Activated CD4-positive, alpha-beta T cell treated with anti-CD3 and anti-CD28 coated beads, Interleukin-2, amount 10 ng/mL, durations not matched to agents 7 days and 5 days (primary cell): ENCODE measurements at places on chromosomes 2 and 18. TPM values are rescaled to one million over a fixed set of nuclear protein-coding genes. Genes with fewer than 3 reads are reported as not detected.

The VSNL1 gene
- total RNA-seq = not detected

The AKAIN1 gene
- not detected for total RNA-seq

The UCN gene
- 2.3 TPM for total RNA-seq

The PAX3 gene
- total RNA-seq = not detected

The DNAH6 gene
- total RNA-seq = 1.00 TPM

The C1QL2 gene
- not detected for total RNA-seq

GRCh38 chr2:42495234-42495581 lies 1.4 kb upstream of the KCNG3 start:
- H3K4me3 ChIP-seq = peak overlapping the region; percentile 82
- H3K27ac ChIP-seq = no peak overlapping the region

GRCh38 chr18:32469691-32470459 lies 807 bp downstream of the GAREM1 start:
- H3K36me3 ChIP-seq = no peaks in the 10 kb centered on the region
- no peak overlapping the region for H3K27ac ChIP-seq
- H3K27me3 ChIP-seq = peaks cover 65% of the 10 kb centered on the region
- no peak for DNase-seq

DNA sequence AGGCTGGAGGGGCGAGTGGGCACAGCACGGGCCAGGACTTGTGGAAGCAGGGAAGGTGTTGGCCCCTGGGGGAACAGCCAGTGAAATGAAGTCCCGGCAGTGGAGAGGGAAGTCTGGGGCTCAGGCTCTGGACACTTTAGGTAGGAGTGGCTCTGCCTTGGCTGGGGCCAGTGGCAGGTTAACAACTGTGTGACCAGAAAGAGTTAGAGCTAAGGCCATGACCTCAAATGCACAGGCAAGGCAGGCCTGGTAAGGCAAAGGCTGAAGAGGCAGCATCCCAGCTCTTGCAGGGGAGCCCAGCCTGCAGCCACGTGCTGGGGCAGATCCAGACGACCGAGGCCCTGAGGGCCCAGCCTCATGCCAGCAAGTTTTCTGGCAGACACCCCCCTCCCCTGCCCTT lies 21.5 kb downstream of the PCARE start:
- DNase-seq = no peak
- H3K36me3 ChIP-seq = no peaks in the 10 kb centered on the region
- H3K4me1 ChIP-seq = no peaks in the 10 kb centered on the region
- H3K27me3 ChIP-seq = no peaks in the 10 kb centered on the region

GRCh38 chr2:121297217-121297830 lies 12.3 kb upstream of the TFCP2L1 start:
- no peaks in the 10 kb centered on the region for H3K4me1 ChIP-seq
- no peak overlapping the region for H3K4me3 ChIP-seq
- H3K27me3 ChIP-seq = peaks cover 17% of the 10 kb centered on the region
- no peak overlapping the region for H3K27ac ChIP-seq
- H3K36me3 ChIP-seq = no peaks in the 10 kb centered on the region

DNA sequence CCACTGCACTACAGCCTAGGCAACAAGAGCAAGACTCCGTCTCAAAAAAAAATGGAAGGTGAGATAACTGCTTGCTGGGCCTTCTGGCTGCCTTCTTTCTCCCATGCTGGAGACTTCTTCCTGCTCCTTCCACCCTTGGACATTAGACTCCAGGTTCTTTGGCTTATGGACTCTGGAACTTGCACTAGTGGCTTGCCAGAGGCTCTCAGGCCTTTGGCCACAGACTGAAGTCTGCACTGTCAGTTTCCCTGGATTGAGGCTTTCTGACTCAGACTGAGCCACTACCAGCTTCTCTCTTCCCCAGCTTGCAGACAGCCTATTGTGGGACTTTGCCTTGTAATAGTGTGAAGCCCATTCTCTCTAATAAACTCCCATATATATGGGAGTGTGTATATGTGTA lies 118.5 kb upstream of the SLC14A2 start:
- no peaks in the 10 kb centered on the region for H3K4me1 ChIP-seq
- H3K27me3 ChIP-seq = no peaks in the 10 kb centered on the region
- no peak overlapping the region for H3K27ac ChIP-seq
- no peak for DNase-seq

- H3K27me3 ChIP-seq = peaks cover 37% of the 10 kb centered on the region
- H3K4me1 ChIP-seq = peaks cover 13% of the 10 kb centered on the region
- no peak for DNase-seq
- H3K27ac ChIP-seq = no peak within 1 kb of the TSS
Observed at GRCh38 chr2:241558532-241559322, at the start of gene BOK. BOK (plus strand) TSS chr2:241558745; CDS start chr2:241559484, 739 bp downstream.

GRCh38 chr2:62189196-62189595 lies 6.7 kb upstream of the B3GNT2 start:
- no peak overlapping the region for H3K27ac ChIP-seq
- DNase-seq = no peak
- H3K4me3 ChIP-seq = no peak overlapping the region
- H3K27me3 ChIP-seq = peaks cover 3% of the 10 kb centered on the region
- no peaks in the 10 kb centered on the region for H3K36me3 ChIP-seq

DNA sequence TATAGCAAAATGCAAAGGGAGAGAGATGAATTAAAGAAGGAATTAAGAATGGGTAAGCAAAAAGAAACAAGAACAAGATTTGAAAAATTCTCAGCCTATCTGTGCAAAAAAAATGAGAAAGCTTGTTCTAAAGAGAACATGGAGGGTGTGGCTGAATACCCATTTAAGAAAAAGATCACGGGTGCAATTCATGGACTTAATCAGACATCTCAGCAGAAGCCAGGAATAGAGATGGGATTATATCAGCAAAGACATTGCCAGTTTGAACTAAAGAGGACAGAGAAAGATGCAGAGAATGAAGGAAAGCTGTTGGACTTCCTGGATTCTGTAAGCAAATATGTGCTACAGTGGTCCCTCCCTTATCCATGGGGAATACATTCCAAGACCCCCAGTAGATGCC lies 115.6 kb downstream of the RTTN start:
- peaks cover 12% of the 10 kb centered on the region for H3K36me3 ChIP-seq
- H3K27me3 ChIP-seq = no peaks in the 10 kb centered on the region
- H3K4me3 ChIP-seq = no peak overlapping the region
- DNase-seq = no peak
- no peaks in the 10 kb centered on the region for H3K4me1 ChIP-seq
- H3K27ac ChIP-seq = no peak overlapping the region

DNA sequence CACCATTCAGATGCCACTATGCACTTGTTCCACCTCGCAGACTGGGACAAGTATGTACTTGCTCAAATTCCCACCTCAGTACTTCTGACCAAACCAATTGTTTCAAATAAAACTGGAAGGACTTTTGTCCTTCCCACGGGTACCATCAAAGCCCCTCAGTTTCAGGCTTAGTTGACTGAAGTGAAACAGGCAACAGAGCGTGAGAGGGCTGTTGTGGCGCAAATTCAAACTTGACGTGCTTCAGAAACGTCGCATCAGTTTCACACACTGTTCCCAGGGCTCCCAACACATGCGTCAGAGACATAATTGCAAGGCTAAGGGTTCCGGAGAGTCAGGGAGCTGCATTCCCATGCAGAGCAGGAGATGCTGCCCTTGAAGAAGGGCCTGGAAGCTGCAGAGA lies 33.7 kb downstream of the RNF152 start:
- no peak overlapping the region for H3K27ac ChIP-seq
- no peak overlapping the region for H3K4me3 ChIP-seq
- peaks cover 2% of the 10 kb centered on the region for H3K27me3 ChIP-seq
- no peaks in the 10 kb centered on the region for H3K4me1 ChIP-seq
- no peak for DNase-seq

DNA sequence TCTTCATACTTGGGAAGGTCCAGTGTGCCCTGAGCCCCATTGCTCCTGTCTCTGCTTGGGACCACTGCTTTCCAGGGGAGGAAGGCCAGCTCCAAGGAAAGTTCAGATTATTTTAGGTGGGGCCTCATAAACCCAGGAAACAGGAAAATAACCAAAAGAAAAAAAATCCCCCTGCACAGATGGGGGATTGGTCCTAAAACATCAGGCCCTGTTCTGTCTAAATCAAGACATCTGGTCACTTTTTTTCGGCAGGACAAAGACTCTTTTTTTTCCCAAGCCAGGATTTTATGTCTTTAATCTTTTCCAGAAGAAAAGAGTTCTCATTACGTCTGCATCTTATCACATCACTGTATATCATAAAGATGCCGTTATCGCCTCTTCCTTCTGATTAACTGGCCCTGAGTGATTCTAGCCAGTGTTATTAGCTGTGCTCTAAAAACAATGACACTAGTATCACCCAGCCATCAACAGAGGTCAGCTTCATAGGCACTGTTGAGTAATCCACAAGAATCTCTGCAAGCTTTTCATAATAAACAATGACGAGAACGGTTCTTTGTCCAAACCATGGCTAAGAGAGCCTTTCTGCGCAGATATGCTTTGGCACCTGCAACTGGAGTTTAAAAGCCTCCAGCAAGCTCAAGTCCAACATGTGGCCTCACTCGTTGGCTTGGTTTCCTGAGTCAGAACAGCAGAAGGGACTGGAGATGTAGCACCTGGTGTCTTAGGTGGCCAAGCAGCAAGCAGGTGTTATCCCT lies 138.2 kb downstream of the VAPA start:
- H3K36me3 ChIP-seq = no peaks in the 10 kb centered on the region
- H3K27me3 ChIP-seq = peaks cover 4% of the 10 kb centered on the region
- no peak for DNase-seq
- no peaks in the 10 kb centered on the region for H3K4me1 ChIP-seq
- H3K27ac ChIP-seq = no peak overlapping the region

DNA sequence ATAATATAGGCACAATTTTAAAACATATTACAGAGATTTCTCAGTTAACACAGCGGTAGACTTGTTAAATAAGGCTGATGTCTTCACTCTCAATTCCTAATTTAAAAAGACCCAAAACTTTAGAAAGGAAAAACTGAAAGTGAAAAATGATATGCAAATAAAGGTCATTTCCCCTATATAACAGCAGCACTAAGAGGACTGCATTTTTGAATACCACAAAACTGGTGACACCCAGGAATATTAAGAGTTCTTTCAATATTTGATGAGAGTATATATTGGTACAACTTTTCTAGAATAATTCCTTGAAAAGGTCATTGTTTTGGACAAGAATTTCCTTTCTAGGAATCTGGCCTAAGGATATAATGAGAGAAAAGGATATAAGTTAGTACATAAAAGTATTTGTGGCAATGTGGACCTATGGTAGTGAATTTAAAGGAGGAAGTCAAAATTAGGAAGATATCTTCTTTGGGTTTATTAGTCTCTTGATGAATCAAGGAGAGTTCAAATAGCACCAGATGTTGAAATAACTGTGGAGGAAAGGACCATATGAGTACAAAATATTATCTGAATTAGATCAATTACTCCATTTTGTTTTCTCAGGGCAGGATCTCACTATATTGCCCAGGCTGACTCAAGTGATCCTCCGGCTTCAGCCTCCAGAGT lies 70.3 kb downstream of the TMEM237 start:
- H3K36me3 ChIP-seq = no peaks in the 10 kb centered on the region
- no peak for DNase-seq
- H3K27ac ChIP-seq = no peak overlapping the region
- peaks cover 4% of the 10 kb centered on the region for H3K27me3 ChIP-seq
- H3K4me1 ChIP-seq = peaks cover 5% of the 10 kb centered on the region
- no peak overlapping the region for H3K4me3 ChIP-seq

DNA sequence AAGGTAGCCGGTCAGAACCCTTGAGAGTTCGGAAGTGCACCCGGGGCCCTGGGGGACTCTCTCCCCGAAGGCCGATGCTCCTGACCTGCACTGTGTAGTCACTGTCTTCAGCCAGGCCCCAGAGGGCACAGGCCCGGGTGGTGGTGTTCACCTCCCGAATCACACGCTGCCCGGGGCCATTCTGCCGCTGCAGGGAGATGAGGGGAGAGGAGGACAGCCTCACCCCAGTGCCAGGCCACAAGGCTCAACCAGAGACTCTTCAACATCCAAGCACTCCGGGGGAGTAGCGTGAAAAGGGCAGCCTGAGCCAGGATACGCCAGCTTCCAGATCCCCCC lies 1.1 kb downstream of the FNDC4 start:
- H3K36me3 ChIP-seq = no peaks in the 10 kb centered on the region
- H3K4me3 ChIP-seq = peak overlapping the region; percentile 19
- no peak overlapping the region for H3K27ac ChIP-seq
- peaks cover 49% of the 10 kb centered on the region for H3K27me3 ChIP-seq
- H3K4me1 ChIP-seq = peaks cover 30% of the 10 kb centered on the region
- DNase-seq = no peak

DNA sequence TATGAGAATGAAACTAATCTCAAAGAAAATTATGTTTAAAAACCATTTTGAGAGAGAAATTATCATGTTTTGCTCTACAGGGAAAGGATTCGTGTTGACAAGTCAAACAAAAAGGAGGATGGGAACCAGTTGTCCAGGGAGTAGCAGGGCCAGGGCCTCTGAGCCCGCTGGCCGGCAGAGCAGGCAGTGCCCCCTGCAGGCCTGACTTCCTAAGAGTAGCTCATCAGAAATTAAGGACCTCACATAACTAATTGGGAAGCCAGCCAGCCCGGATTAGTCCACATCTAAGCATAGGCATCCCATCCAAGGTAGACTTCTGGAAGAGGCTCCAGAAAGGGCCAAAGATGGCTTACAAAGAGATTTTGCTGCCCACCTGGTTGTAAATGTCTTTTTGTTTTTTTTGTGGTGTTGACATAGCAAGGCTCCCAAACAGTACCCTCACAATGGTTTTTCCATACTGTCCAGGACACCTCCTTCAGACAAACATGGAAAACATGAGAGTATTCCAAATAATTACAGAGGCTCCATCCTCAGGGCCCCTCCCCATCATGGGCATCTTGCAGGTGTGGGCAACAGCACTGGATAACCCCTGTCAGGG lies 241.2 kb upstream of the TANK start:
- no peak overlapping the region for H3K4me3 ChIP-seq
- H3K4me1 ChIP-seq = no peaks in the 10 kb centered on the region
- H3K27ac ChIP-seq = no peak overlapping the region
- no peaks in the 10 kb centered on the region for H3K36me3 ChIP-seq
- no peaks in the 10 kb centered on the region for H3K27me3 ChIP-seq
- DNase-seq = peak; percentile 19

DNA sequence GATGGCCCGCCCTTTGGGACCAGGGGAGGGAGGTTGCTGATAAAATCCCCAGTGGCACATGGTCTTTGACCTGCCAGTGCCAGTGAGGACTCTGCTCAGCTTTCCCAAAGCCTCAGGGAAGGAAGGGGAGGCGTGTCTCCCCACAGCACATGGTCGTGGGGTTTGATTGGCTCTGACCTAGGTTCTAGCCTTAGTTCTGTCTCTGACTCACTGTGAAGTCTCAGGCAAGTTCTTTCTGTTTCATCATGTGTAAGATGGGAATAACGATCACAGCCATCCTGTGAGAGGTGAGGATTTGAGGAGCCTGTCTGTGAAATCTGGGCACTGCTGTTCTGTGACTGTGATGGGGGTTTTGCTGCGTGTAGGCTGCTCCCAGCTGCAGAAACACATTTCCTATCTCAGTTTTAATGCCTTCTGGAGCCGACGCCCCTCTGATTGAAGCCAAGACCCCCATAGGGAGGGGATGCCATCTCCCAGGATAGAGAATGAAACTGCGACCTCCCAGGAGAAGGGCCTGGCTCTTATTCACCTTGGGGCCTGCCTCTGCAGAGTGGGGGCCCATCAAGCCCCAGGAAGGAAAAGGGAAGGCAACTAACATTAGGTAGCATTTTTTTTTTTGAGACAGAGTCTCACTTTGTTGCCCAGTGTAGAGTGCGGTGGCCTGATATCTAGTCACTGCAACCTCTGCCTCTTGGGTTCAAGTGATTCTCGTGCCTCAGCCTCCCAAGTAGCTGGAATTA lies 84.0 kb downstream of the DDX1 start:
- H3K4me1 ChIP-seq = no peaks in the 10 kb centered on the region
- no peaks in the 10 kb centered on the region for H3K27me3 ChIP-seq
- no peak overlapping the region for H3K27ac ChIP-seq

GRCh38 chr2:64134813-64135212 lies 9.4 kb downstream of the PELI1 start:
- H3K27ac ChIP-seq = peak overlapping the region; percentile 15
- H3K4me3 ChIP-seq = no peak overlapping the region
- H3K27me3 ChIP-seq = no peaks in the 10 kb centered on the region
- peaks cover 66% of the 10 kb centered on the region for H3K4me1 ChIP-seq
